ENCODE measurements at places on chromosomes 1 and 21.

DNA sequence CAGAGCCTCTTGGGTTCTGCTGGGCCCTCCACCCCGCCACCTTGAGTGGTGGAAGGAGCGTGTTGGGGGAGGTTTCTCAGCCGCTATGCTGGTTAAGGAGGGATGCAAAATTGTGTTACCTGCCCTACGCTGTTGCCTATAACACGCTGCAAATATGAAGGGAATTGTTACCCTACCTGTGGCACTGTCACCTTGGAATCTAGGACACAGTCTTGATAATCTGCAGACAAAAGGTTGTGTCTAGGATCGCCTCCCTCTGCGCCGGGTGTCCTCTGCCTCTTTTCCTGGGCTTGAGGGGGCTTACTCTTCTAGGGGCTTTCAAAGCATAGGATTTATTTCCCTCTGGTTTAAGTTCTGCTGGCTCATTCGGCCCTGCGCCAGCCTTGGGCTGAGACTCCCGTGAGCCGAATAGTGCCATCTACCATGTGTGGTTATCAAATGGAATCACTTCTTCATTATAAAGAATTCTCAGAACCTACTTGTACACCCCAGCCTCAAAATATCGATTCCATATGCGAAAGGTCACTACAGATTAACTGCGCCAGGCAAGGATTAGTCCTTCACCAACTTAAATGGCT lies 697 bp downstream of the SLC22A15 start:
- DNase-seq: no peak

- DNase-seq: no peak
Observed at GRCh38 chr1:64192290-64192689, 11.1 kb upstream of the UBE2U start.

DNA sequence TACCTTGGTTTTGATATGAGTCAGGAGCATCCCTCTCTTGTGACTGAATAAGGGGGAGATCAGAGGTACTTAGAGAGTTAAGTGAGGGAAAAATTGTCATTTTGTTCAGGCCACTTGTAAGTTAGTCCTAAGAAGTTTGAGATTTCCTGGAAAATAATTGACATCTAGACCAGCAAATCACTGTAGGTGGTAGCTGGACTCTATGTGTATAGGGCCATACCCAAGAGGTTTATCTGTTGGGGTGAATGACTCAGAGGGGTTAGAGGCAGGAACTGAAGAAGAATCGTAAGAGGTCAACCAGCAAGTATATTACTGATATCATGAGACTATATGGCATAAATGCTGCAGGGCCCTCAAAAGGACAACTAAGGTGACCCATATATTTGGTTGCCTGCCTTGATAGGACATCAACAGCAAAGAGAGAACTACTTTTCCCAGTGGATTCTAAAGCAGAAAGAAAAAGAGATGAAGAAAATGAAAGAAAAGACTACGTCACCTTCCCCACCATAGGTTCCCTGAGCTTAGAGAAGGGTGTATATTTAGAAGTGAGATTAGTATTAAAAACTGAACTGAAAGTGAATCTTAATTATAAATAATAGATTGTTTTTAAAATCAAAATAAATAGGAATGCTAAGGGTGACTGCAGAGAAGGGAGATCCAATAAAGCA lies 8.0 kb upstream of the RNPC3 start:
- no peak for DNase-seq

DNA sequence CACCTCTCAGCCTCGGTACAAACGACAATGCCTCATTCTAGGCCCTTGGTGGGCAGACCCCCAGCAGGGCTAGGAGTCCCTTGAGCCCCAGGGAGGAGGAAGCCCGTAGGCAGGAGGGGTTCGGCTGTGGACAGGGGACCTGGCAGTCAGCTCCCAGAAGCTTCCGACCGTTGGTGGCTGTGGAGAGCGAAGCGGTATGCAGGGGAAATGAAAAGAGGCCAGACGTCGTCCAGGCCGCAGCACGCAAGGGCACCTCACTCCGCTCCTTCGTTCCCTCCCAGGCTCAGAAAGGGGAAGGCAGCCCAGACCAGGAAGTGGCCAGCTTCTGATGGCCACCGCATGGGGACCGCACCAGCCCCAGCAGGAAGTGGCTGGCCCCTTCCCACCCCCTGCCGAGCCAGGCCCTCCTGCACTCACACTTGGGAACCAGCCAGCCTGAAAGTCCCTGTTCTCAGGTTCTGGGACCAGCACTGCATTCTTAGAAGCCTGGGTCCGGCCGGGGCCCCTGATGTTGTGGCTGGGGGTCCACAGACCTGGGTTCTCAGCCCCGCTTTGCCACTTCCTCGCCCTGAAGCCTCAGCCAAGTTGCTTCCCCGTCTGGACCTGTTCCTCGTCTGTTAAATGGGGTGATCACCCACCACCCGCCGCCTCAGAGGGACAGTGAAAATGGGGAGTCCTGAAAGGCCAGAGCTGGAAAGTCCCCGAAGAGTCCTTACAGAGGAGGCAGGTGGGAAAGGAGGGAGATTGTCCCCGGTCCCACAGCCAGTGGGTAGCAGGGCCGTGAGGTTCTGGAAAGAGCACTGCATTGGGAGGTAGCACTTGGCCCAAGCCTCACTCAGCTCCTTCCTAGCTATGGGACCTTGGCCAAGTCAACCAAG lies 104.0 kb upstream of the RUNX3 start:
- no peak for DNase-seq

GRCh38 chr1:53130878-53131589 lies 11.4 kb downstream of the SLC1A7 start:
- no peak for DNase-seq

GRCh38 chr1:236222632-236223031 lies 59.1 kb downstream of the ERO1B start:
- DNase-seq: no peak

DNA sequence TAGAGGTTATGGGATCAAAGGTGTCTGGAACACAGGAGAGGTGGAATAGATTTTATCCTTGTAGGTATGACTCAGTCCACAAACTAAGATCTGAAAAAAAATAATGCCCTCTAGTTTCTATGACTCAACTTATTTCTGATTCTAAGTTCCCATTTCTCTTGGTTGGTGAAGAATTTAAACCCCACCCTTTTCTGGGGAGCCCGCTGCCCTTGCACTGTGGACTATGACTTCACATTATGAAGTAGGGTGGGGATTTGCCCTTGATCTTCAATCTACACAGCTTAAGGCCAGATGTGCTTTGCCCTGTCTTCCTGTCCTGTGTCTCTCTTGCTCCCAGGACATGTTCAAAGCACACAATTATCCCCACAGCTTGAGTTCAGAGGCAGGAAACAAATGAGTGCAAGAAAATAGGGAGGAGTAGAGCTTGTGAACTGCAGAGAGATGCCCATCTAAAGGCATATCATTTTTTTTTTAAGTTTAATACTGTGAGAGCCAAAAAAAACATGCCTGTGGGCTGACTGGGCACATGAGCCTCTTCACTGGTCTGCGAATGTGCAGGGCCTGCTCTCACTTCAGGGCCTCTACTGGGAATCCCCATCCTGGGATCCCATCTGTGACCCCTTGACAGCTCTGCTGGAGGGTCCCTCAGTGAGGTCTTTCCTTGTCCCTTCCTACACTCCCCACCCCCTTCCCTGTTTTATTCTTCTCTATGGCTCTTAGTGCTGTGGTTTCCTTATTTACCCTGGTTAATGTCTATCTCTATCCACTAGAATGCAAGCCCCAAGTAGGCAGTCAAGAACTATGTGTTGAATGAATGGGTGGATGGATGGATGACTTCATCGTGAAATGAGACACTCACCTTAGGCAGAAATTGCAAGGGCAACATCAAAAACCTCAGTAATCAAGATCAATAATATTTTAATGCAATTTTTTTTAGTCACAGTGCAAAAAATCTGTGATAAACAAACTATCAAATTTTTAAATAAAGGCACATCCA lies 61.5 kb downstream of the CD58 start:
- no peak for DNase-seq

- no peak for DNase-seq
Observed at GRCh38 chr1:30977105-30977504, 68.5 kb upstream of the SDC3 start.

- no peak for DNase-seq
Observed at GRCh38 chr1:6779089-6779805, 6.0 kb upstream of the CAMTA1 start.

- no peak for DNase-seq
Observed at GRCh38 chr1:169548282-169548681, 38.0 kb downstream of the F5 start.

DNA sequence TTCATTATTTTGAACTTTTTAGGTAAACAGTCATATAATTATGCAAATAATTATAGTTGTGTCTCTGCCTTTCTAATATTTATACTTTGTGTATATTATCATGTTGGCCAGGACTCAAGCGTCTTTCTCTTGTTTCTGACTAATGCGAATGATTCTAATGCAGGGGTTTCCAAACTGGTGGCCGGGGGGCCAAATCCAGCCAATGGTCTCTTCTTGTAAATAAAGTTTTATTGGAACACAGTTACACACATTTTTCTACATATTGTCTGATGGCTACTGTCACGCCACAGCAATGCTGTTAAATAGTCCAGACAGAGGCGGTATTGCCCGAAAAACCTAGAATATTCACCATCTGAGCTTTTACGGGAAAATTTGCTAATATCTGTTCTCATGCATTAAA lies 8.9 kb upstream of the POFUT2 start:
- no peak for DNase-seq

- no peak for DNase-seq
Observed at GRCh38 chr1:228212415-228212965, 4.6 kb downstream of the OBSCN start.

DNA sequence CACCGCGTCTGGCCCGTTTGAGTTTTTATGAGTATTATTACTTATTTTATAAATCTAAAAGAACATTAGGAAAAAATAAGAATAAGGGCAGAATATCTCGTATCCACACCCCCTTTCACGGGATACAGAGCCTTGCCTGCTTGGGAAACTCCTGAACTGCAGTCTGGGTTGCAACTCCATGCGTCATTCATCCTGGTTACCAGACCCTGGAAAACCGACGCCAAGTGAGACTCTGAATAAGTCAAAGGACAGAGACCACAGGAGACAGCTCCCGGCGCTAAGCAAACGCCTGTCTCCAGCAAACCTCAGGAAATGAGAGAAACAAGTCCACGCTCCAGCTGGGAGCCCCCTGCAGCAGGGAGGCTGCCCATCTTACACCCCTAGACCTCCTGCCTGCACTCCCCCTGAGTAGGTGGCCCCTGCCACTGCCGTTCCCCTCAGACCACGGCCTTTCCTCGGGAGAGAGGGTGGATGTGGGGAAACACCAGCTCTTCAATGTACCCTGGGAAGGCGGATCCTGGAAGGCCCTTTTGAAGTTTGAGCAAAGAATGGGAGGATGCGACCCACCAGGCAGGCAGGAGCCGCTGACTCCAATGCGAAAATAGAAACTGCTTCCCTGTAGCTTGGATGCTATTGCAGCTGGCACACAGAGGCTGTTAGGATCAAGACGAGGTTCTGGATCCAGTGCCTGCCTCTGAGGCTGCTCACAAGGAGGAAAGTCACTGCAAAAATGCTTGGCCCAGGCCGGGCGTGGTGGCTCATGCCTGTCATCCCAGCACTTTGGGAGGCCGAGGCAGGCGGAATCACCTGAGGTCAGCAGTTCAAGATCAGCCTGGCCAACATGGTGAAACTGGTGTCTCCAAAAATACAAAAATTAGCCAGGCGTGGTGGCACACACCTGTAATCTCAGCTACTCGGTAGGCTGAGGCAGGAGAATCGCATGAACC lies 37.7 kb upstream of the GPR157 start:
- no peak for DNase-seq

DNA sequence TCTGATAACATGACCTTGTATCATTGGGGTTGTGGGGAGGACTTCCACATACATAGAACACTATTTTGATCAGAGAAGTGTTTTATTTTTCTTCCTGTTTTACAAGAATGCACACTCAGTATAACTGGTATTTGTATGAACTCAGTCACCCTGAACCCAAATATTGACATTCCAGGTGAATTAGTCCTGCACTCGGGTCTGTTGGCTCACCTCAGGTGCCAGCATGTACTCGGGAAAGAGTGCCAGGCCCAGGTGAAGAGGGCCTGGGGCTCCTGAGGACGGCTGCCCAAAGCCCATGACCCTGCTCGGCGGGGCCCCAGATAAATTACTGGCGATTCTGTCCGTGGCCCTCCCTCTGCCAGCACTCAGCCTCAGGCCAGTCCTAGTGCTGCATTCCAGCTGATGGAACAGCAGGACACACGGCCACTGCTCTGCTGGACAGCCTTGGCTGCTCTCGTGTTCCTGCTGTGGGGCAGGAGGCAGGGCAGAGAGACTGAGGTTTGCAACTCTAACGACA lies 75.4 kb upstream of the TMPRSS2 start:
- DNase-seq: no peak

DNA sequence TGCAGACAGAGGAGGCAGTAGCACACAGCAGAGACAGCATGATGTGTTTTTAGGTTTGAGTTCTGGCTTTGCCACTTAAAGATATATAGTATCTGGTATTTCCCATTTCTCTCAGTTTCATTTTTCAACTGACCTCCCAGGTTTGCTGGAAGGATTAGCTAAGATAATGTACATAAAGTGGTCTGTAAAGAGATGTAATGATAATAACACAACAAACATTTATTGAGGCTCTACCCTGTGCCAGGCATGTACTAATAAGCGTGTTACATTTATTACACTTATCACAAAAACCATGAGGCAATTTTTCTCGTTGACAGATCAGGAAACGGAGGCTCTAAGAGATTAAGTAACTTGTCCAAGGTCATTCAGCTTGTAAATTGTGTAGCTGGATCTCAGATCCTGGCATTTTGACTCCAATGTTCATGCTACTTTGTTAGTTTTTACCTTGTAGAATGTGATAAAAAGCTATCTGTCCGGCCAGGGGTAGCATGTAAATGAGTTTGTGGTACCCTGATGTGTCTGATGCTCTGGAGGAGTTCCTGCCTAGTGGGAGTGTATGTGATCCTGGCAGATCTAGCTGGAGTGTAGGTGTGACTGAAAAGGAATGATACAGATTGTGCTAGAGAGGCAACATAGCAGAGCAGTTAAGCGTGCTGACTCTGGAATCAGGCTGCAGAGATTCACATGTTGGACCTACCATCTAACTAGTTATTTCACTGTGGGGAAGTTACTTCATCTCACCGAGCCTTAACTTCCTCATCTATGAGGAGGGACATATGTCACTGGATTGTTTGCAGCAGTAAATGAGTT lies 146.6 kb downstream of the VPS13D start:
- DNase-seq: no peak
